Right ventricle myocardium superior (tissue), 1 donor: ENCODE measurements at places on chromosomes 12 and 14.
A peak's percentile ranks its signal among the peaks of the same experiment; 100 is the strongest.

DNA sequence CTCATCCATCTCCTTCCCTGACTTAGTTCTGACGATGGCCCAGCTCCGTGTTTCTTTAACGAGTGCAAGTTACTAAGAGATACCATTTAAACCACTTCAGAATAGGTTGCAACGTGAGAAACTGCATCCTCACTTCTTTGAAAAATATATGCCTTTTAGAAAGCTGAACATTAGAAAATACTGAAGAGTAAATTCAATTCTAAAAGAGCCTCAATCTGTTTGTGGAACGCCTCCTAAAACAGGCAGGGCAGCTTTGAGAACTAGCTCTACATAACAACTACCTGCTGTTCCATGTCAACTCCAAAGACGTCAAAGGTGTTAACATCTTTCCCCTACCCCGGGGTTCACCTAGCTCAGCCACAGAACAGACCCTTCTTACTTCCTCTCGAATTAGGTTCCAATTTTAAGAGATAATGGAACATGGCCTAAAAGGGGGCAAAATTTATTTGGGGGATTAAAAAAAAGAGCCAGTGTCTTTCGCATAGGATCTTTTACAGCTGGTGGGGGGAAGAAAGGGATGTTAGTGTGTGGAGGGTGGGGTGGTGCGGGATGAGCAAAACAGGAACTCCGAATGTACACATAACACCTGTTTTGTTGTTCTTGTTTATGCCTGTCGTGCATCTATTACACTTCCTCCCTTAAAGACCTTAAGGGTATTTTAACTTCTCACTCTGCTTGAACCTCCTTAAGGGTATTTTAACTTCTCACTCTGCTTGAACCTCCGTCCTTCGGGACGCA lies 3.3 kb downstream of the BHLHE41 start:
- no peak for DNase-seq

DNA sequence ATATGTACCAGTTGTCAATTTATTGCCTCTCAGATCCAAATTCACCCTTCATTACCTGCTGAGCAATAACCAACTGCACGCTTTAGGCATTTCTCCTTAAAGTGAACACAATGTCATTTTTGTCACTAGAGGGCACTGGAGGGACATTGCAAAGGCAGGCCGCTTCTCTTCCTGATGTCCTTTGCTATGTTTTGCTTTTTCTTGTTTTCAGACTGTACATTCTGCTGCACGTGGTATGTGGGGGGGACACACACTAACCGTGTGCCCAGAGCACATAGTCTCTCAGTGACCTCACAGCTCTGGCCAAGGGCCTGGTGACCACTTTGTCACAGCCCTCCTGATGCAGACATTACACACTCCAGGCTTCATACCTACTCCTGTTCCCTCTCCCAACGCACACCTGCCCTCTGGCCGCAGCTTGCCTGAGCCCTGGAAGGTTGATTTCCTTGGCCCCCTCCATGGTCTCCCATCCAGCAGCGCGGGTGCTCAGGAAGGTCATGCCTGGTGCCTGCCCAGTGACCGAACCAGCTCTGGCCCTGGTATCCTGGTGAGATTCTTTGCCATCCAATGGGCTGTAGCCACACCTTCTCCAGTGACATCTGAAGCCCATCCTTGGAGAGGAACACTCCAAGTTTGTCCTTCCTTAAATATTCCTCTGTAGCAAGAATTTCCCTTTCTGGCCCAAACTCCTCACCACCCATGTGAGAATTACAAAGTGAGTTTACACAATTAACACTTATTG lies 39.9 kb downstream of the MYO1H start:
- DNase-seq: no peak

- no peak for DNase-seq
Observed at GRCh38 chr12:43060742-43061141, 471.2 kb upstream of the PRICKLE1 start.

DNA sequence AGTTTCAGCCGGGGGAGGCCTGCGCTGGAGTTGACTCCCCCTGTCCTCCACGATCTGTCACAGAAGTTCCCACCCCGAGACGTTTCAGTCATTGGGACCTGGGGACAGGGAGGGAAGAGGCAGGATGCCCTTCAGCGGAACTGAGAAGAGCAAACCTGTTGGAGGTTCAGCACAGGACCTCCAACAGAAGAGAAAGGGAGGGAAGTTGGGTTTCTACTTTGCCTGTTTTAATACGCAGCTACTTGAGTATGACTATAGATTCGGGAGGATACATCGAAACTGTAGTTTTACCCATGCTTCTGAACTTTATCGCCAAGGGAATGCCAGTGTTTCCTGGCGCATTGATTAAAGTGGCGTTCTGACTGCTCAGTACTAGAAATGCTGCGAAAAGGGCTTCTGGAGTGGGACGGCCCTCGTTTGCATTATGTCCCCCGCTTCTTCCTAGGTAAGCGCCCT lies 2.3 kb upstream of the DUSP6 start:
- no peak for DNase-seq

- DNase-seq: no peak
Observed at GRCh38 chr14:95077345-95077744, 80.0 kb downstream of the DICER1 start.

DNA sequence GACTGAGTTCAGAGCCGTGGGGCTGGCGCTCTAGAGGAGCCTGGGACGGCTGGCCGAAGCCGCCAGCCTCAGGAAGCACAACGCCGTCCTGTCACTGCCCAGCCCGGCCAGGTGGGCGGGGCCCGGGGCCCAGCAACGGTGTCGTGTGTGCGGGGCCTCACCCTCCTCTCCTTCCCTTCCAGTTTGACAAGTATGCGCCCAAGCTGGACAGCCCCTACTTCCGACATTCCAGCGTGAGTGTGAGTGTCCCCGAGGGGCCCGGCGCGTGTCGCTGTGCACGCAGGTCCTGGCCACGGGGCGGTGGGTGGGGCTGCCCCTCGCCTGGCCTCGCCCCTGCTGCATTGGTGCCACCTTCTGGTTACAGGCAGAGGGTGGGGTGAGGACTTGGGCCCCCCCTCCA lies 38.3 kb downstream of the LRCOL1 start:
- DNase-seq: no peak

DNA sequence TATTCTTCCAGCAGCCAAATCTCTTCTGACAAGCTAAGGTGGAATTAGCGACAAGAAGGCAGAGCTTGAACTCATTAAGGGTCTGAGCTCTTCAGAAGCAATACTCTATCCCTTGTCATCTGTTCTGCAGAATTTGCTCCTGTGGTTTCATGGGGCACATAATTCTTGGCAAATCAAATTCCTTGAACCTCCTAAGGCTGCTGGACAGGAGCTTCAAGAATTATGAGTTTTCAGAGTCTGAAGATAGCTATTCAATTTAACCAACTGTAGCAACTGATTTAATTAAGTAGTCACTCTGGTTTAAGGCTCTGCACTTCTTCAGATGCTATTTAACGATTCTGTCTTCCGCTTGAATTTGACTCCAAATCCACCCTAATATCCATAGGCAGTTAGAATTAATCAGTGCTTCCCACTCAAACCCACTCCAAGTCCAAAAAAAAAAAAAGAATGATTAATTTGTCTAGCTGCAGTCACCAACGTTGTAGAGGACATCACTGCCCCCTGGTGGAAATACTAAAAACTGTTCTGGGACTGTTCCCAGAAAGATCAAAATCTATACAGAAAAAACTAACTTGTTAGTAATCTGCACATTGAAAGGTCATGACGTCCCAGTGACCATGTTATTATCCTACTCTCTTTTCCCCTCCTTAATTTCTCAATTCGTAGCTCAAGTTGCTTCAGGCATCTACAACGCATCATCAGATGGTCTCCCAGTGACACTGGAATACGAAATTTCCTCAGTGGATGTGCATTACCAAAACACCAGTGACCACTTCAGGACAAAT lies 169.9 kb downstream of the KIF21A start:
- DNase-seq: no peak

GRCh38 chr14:75495399-75495798 lies 26.9 kb upstream of the BATF start:
- no peak for DNase-seq

DNA sequence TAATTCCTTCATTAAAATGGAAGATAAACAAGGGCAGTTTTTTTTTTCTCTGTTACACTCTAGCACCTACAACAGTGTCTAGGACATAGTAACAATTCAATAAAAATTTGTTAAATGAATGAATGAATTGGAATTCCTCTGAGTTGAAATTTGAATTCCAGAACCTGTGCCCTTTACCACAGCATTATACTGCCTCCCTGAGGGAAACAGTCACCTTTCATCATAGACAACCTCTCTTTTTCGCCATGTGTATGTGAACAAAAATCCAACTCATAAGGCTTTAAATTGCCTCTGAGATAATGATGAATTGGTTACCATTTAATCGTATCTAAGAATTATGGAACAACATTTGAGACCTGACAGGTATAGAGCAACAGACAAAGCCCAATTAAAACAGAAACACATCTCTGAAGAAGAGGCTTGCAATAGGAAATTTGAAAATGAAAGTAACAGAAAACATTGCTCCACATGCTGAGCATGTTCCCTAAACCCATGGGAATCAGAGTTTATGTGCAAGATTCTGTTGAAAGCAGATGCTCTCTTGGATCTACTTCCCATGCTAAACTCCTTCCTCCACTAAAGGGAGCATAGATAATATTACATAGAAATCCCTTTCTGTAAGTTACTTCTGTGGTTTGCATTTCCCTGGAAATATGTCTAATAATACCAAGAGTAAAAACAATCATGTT lies 657.8 kb downstream of the GALC start:
- no peak for DNase-seq

DNA sequence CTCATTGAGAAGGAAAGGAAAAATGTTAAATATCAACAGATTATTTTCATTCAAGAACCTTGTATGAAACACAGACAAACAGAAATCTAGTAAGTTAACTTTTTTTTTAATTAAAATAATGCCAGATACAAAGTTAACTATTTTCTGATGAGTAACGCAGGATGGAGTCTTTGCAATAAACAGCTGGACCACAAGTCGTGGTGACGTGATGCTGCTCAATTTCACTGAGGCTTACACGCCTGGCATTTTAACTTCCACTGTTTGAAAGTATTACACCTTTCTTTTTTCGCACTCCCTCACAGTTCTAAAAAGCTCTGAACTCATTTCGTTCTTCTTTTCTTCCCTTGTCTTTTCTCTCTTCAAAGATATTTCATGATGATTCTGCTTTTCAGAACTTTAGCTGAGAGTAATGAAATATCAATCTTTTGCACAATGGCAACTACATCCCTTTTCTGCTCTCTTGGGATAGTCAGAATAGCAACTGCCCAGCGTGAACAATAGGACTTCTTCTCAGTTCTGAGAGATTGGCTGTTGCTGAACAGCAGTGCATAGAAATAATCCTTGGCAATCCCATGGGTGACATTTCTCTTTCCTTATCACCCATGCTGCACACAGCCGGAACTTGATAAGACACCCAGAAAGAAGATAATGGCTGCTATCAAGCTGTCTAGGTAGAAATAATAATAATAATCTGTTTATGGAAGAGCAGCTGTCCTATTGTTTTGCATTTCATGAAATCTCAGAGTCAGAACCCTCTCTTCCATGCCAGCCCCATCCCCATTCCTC lies 160.5 kb downstream of the BTG1 start:
- no peak for DNase-seq

DNA sequence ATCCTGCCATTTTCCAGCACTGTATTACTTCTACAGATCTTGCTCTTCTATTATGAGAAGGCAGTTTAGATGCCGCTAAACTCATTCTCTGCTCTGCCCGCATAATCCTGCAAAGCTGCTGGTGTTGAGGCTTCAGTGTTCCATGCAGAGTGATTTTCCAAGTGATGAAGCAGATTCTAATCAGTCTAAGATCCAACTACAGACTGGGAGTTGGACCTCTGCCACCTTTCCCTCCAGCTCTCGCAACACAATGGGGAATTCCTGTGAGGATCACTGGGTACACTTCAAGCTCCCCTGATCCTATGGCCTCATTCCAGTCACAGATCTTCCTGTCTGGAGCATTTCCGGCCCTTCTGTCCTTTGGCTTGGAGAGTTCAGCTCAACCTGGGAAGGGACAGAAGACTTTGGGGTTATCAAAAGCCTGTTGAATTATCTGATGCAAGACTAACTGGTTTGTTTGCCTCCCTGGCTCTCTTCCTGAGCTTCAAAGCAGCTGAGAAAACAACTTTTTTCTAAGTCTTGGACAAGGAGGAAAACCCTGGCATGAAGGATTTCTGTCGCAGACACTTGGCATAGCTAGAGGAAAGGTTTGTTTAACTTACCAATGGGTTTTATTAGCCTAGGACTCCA lies 333.9 kb downstream of the ZFP36L1 start:
- peak; percentile 42 for DNase-seq

DNA sequence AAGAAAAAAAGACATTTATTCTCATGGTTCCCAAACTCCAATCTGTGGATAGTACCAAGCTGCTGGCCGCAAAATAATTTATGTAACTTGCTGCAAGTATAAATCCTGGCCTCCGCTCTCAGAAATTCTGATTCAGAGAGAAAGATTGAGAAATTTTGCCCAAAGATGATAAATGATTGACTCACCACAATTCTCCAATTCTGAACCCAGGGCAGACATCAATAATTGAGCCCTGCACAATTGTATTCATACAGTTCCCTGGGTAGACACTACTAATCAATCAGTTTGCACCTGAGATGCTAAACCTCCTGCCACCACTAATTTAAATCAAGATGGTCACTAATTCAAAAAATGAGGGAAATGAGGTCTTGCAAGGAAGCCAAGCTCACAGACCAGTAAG lies 38.2 kb downstream of the TRPV4 start:
- DNase-seq: no peak

DNA sequence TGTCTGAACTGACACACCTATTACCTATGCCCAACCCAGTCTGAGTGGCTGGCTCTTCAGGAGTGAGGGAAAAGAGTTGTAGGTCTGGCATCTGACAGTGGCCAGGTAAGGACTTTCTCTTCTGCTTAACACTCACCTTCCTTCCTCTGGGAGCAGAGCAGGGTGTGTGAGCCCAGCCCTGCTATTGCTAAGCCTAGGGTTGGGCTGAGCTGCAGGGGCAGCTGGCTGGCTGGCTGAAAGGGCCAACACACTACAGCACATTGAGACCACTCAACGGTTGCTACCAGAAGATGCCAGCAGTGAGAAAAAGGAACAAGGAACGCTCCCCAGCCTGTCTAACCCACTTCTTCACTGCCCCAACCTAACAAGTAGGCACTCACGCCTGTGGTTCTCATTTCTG lies 201.2 kb downstream of the DPF3 start:
- DNase-seq: no peak

GRCh38 chr12:132131952-132132351 lies 12.2 kb downstream of the DDX51 start:
- DNase-seq: no peak

- DNase-seq: no peak
Observed at GRCh38 chr12:90504806-90505205, 450.2 kb downstream of the CCER1 start.
